Ovary (tissue), 10 donors: ENCODE measurements at places on chromosomes 2 and 18. TPM values are rescaled to one million over a fixed set of nuclear protein-coding genes. Genes with fewer than 3 reads are reported as not detected.

Gene GPR39
- total RNA-seq: 2.0 TPM

Gene ACADL
- total RNA-seq: 39.0 TPM

Gene PRKAG3
- total RNA-seq: not detected

Gene THSD7B
- 0.57 TPM for total RNA-seq

Gene SERPINB10
- not detected for total RNA-seq

Gene NFATC1
- 12.9 TPM for total RNA-seq

Gene SCN3A
- 1.8 TPM for total RNA-seq

Gene EPG5
- total RNA-seq: 18.4 TPM

Gene SSB
- 94.1 TPM for total RNA-seq

Gene HRH4
- total RNA-seq: not detected

Gene KIF5C
- 0.73 TPM for total RNA-seq

Gene TMEM247
- not detected for total RNA-seq

Gene ZNF519
- total RNA-seq: 8.1 TPM

Gene DGKD
- total RNA-seq: 39.5 TPM

Gene SPP2
- total RNA-seq: not detected

Gene CDH2
- 14.1 TPM for total RNA-seq

Gene AFF3
- 40.8 TPM for total RNA-seq

Gene STPG4
- total RNA-seq: not detected

Gene TUBA4A
- total RNA-seq: 53.6 TPM

Gene RIF1
- 51.1 TPM for total RNA-seq

Gene DYNAP
- not detected for total RNA-seq

Gene USP34
- total RNA-seq: 107 TPM

Gene RTKN
- total RNA-seq: 11.5 TPM

Gene TFCP2L1
- not detected for total RNA-seq

Gene C1D
- total RNA-seq: 17.4 TPM

Gene IL1RL2
- total RNA-seq: 0.26 TPM

Gene C1QL2
- total RNA-seq: 0.15 TPM

Gene HTR2B
- total RNA-seq: 1.2 TPM

Gene SLC39A10
- total RNA-seq: 15.0 TPM
